PC-9 (cell line): ENCODE measurements at places on chromosomes 11 and 22. TPM values are rescaled to one million over a fixed set of nuclear protein-coding genes. Genes with fewer than 3 reads are reported as not detected.

GRCh38 chr22:30611197-30611596, 4.2 kb downstream of the TCN2 start:
- no peak for DNase-seq

DNA sequence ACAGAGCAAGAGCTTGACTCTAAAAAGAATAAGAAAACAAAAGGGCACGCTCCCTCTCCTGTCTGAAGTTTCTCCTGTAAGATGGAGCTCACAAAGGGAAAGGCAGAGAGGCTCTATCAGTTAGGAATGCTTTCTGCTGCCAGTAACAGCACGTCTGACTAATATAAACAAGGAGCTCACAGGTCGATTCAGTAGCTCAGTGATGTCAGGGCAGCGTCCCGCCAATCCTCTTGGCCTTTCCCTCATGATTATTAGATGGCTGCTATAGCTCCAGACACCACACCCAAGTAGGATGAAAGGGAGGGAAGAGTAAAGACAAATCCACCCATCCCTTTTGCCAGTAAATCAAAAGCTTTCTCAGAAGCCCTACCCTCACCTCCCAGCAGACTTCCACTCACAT, 51.3 kb upstream of the HMGXB4 start:
- DNase-seq, result no peak

GRCh38 chr22:42172773-42173172, 42.2 kb upstream of the CYP2D6 start:
- DNase-seq, result no peak

The SLC16A8 gene
- not detected in 2 replicates for total RNA-seq

DNA sequence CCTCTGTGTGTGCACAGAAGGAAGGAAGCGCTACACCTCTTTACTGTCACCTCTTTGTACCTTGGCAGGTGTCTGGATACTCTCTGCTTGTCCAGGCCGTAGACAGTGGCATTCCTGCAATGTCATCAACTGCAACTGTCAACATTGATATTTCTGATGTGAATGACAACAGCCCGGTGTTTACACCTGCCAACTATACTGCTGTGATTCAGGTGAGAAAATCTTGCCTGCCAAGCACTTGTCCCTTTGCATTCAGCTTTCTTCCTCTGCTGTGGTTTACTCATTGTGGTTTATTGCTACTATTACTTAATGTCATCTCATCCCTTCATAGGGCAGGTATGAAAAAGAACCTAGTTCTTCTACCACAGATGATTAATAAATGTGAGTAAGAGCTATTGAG, 131.9 kb upstream of the MTNR1B start:
- no peak for DNase-seq
